Metanephros (tissue), 2 donors: ENCODE measurements at places on chromosomes 6 and 20. TPM values are rescaled to one million over a fixed set of nuclear protein-coding genes. Genes with fewer than 3 reads are reported as not detected.

Gene CCR6
- total RNA-seq, result not detected

Gene CLPSL2
- not detected for total RNA-seq

Gene ERMARD
- 28.4 TPM for total RNA-seq

Gene IL20RA
- total RNA-seq, result 2.4 TPM

Gene CD93
- 70.4 TPM for total RNA-seq

Gene LCA5
- 9.3 TPM for total RNA-seq

Gene TRAPPC3L
- 0.06 TPM for total RNA-seq

Gene MCCD1
- 9.8 TPM for total RNA-seq

Gene SAMD5
- 12.5 TPM for total RNA-seq

Gene OTOR
- total RNA-seq, result not detected

Gene TRIM10
- 2.7 TPM for total RNA-seq

Gene TNFRSF21
- total RNA-seq, result 25.0 TPM

Gene OR2H2
- not detected for total RNA-seq

Gene COL20A1
- 0.70 TPM for total RNA-seq

Gene DEFB114
- not detected for total RNA-seq

Gene MBOAT1
- 29.0 TPM for total RNA-seq

Gene EMILIN3
- 12.0 TPM for total RNA-seq

Gene SNAP91
- 2.3 TPM for total RNA-seq

Gene LY6G5B
- 3.3 TPM for total RNA-seq

Gene GGTLC1
- not detected for total RNA-seq

Gene CALHM6
- 4.2 TPM for total RNA-seq

Gene ID4
- total RNA-seq, result 126 TPM

Gene FKBP5
- total RNA-seq, result 11.0 TPM

Gene MCHR2
- total RNA-seq, result not detected

Gene CGAS
- total RNA-seq, result 6.5 TPM

Gene MYH7B
- total RNA-seq, result 4.0 TPM

Gene TULP1
- 3.1 TPM for total RNA-seq

Gene KCNK15
- 0.23 TPM for total RNA-seq

Gene KCNK5
- total RNA-seq, result 6.9 TPM

Gene PRDM13
- not detected for total RNA-seq

Gene SCRT2
- total RNA-seq, result not detected

Gene ZBP1
- 0.23 TPM for total RNA-seq
